ENCODE measurements at places on chromosomes 2 and 18.

GRCh38 chr18:7575465-7576028, 8.4 kb downstream of the PTPRM start:
- DNase-seq, result no peak

GRCh38 chr2:64392529-64392928, 61.4 kb upstream of the LGALSL start:
- DNase-seq, result no peak

- DNase-seq, result no peak
These were observed 220.1 kb downstream of the MYCN start for GRCh38 chr2:16160281-16161084.

GRCh38 chr2:177726931-177727348, 334.4 kb downstream of the AGPS start:
- DNase-seq, result no peak

DNA sequence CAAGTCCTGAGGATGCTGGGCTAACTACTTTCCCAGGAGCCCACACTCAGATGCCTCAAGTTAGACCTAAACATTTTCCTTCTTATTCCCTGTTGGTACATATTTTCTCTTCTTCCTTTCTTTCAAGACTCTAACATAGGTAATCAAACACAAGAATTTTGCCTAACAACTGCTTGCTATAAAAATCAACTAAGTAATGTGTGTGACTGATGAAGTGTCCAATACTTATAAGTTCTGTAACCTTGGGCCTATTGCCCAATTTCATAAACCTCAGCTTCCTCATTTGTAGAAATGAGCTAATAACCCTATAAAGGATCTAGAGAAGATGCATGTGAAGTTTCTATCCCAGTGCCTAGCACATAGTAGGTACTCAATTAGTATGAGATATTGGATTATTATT, 31.6 kb upstream of the PIK3C3 start:
- no peak for DNase-seq

- DNase-seq, result no peak
These were observed 43.4 kb downstream of the MRO start for GRCh38 chr18:50776383-50776782.

DNA sequence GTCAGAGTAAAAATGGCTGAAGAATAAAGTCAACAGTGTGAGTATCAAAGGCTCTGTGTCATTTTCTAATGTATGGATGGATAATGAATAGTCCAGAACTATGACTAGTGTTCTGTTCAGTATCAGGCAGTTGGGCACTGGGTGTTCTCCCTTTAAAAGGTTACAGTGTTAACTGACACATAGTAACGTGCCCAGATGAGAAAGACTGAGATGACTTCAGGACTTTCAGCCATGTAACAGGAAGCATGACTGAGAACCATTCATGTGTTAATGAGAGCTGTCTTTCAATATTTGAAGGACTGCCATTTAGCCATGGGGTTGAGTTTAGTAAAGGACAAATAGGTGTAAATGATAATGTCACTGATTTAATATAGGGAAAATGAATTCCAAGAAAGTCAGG, 187.1 kb downstream of the GULP1 start:
- no peak for DNase-seq

GRCh38 chr2:188984680-188985079, 10.5 kb downstream of the COL3A1 start:
- no peak for DNase-seq

DNA sequence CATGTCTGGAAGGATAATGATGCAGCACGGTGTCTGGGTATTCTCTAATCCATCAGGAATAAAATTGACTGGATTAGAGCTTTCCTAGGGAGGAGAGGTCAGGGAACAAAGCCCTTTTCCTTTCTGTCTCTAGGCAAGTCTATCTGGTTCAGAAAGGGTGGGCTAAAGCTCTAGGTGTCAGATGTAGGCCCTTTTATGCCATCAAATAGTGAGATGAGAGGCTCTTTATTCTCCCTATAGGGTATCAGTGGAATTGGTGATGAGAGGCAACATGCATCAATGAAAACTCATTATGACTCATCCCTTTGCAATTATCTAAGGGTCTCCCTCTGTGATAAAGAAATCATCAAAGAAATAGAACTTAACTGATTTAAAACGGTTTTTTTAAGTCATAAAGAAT, 328.0 kb upstream of the CRIM1 start:
- DNase-seq, result no peak

DNA sequence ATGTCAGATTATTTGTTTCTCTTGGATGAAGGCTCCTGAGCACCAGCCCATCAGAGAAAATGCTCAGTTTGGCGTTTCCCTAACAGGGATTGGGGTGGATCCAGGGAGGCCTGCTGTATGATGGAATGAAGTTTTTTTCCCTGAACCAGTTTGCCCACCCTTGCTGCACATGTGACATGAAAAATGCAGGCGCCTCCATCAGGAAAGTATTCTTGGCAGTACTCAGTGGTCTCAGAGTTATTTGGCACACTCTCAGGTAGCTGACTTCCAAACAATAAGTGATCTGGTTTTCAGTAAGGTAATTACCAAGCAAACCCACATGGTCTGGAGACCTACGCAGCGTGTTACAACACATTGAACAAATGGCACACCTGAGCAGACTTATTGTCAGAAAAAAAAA, 254.9 kb downstream of the PAX3 start:
- DNase-seq, result no peak

DNA sequence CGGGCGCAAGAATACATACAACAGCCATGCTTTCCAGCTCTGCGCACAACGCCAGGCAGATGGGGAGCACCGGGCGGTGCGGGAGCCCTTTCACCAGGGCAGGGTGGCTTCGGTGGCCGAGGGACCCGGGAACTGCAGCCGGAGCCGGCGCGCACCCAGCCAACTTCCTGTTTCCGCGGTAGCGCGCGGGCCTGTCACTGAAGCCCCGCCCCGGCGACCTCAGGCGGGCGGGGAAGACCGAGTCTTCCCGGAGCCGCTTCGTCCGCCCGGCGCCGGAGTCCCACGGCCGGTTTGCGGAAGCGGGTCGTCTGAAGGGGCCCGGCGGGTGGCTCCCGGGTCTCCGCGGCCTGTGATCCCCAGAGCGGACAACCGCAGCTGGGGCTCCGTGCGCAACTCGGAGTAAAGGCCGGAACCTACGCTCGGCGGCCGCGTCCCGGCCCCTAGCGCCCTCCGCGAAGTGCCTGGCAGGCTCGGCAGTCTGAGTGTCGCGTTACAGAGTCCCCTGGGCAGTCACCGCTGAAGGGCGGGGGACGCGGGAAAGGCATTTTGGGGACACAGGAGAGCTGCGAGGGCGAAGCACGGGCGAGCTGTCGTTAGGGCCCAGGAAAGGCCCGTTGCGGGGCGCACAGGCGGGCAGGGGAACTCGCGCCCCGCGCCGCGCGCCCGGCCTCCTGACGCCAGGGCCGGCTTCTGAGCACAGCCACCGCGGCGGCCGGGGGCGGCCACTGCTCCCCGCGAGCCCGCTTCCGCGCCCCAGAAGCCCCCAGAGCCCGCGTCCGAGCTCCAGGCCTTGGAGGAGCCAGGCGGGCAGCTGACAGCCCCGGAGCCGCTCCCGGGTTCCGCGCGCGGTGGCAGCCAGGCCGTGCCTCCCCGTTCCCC, at the start of gene MPPE1:
Gene MPPE1 (minus strand): TSS at position 136 of the 879 bp plus-strand sequence. CDS start 11,053 bp downstream, outside the sequence.
- peak; percentile 73 for DNase-seq

GRCh38 chr18:68402784-68403183, 312.1 kb downstream of the TMX3 start:
- DNase-seq, result no peak

GRCh38 chr2:64952511-64953482, 36.4 kb upstream of the SLC1A4 start:
- DNase-seq, result no peak

GRCh38 chr2:226790431-226790830, 9.2 kb downstream of the IRS1 start:
- DNase-seq, result no peak

GRCh38 chr2:85713836-85714235, 19.7 kb downstream of the GNLY start:
- no peak for DNase-seq

DNA sequence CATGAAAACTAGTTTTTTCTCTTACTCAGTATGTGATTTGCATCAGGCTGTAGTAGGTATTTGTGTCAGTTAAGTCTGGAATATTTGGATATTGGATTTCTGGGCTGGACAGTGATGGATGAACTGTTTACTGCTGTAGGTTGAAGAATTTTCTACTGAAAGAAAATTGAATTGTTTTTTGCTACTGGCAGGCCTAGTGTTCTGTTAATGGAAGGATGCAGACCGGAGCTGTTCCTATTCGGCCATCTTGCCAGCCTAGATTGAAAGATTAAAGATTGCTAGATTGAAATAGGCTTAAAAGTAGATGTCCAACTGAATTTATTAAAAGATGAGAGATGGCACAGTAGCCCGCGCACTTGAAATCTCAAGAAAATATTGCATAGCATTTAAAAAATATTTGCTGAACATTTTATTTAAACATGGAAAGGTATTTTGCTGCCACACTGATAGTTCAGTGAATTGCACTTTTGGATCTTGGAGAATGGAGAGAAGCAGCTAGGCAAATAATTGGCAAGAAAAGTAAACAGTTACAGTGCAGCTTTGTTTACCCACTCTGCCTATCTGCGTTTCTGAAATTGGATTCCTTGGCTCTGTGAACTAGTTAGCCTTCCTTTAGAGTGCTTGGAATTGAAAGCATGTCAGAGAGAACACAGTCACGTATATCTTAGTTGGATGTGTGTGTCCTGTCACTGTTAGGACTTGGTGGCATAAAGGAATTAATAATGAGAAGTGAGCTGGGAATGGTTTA, 54.1 kb downstream of the EPB41L5 start:
- no peak for DNase-seq

DNA sequence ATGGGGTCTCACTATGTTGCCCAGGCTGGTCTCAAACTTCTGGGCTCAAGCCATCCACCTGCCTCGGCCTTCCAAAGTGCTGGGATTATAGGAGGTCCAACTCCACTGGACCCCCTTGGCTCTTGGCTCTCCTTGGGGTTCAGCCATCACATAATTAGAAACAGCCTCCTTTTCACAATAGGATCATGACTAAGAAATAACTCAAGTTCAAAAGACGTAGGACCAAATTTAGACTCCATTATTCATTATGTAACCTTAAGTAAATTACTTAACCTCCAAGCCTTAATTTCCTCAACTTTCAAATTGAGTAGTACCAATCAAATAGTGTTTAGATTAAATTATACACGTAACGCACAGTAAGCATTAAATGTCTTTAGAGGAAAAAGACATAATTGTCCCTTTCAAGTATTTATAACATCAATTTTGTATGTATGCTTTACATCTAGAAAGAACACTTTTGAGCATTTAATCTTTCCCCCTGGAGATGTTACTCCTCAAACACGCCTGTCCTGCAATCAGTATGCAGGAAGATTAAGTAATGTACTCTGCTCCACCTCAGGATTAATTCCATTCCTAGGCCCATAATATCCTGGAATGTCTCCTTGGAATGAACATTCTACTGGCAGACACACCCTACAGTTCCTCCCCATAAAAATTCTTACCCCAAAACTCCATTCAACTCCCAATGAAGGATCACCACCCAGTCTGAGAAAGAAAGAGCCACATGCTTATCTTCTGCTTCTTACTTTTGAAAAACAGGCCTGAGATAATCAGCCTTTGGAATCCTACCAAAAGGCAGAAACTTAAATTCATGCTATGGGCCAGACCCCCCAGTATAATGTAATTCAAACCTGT, 49.1 kb downstream of the COBLL1 start:
- DNase-seq, result no peak

- no peak for DNase-seq
These were observed 294.1 kb downstream of the BCL2 start for GRCh38 chr18:63025251-63026090.

GRCh38 chr2:120262761-120263428, 10.2 kb downstream of the RALB start:
- DNase-seq, result no peak

DNA sequence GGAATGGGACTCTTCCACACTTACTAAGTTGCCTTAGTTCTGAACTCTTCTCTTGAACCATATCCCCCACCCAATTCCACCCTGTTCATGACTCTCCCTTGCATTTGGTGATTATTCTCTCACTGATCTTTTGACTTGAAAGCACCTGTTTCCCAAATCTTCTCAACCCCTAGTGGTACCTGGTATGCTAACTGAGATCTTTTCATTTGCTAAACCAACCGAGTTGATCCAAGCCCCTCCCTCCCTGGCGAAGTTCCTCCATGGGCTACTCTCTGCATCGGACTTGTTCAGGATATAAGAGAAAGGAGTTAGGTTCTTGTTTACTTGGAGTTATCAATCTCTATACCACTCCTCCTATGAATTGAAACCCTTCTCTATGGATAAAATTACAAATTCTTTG, 593.5 kb downstream of the BCL11A start:
- DNase-seq, result no peak

DNA sequence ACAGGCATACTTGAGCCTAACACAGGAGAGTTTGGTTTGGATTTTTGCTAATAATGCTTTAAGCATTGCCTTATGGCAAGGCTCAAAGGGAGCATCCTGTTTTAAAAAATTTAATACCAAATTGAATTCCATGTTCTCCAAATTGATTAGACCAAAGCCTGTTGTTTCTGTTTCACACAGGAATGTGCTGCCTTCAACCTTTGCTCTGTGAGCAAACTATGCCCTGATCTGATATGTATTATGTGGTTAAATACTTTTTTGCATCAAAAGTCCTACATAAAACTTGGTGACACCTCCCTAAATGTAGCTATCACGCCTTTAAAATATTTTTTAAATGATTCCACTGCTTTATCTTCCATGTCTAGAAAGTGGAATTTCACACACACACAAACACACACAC, 691.4 kb downstream of the CPS1 start:
- DNase-seq, result no peak

DNA sequence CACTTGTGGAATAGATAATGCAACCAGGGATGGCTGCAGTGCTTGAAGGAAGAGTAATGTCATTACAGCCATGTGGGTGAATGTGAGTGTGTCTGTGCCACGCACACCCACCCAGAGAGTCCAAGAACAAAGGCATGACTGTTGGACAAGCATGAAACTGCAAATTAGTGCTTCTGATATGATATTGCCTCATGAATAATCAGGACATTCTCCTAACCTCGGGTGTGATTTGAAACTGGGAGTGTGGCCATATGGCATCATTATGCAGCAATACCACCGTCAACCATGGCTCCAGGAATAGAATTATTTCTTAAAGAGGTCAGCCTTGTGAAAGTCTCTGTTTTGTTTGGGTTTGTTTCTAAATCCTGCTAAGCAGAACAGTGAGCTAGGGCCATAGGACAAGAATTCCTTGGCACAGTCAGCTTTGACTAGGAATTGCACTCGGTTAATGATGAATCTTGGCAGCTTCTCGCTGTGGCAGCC, 678.0 kb upstream of the RAB6C start:
- no peak for DNase-seq

DNA sequence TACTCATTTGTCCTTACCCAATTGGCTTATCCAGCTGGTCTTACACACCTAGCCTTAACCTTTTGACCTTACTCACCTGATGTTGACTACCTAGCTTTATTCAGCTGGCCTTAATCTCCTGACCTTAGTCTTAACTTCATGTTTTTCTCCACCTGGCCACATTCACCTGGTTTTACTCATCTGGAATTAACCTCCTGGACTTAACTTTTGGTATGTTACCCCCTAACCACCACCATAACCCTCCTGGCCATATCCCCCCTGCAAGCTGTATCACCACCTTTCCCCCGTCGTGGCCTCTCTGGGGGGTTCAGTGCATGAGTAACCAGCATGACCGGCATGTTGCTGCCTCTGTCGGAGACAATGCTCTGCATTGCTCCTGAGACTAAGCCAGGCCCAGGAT, 45.7 kb downstream of the CHRNA1 start:
- no peak for DNase-seq

GRCh38 chr2:70431716-70432347, 121.8 kb downstream of the TGFA start:
- DNase-seq, result no peak
